Erythroblast (primary cell): ENCODE measurements at places on chromosomes 5 and 9.

- no peak for DNase-seq
These were observed 71.5 kb downstream of the NIPBL start for GRCh38 chr5:36948041-36948440.

- DNase-seq, result no peak
These were observed 84.0 kb upstream of the SMIM32 start for GRCh38 chr5:136276946-136277345.

GRCh38 chr9:71604197-71605063 is 163.9 kb downstream of the CEMIP2 start:
- DNase-seq, result peak; percentile 83

DNA sequence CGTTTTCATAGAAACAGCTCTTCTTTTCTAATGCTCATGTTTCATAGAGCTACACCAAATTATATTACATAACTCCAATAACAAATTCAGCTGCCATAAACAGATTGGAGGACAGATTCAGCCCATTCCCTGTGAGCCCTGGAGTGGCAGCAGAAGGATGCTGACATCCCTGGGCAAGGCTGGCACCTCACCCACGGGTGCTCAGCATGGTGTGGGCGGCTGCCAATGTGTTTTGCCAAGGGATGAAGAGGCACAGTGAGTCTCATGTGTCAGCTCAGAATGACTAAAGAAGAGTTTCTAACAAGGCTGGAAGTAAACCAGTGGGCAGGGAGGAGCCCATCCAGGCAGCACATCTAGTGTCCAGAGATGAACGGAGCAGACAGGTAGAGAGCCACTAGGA is 127.1 kb upstream of the ICE1 start:
- no peak for DNase-seq

- DNase-seq, result no peak
These were observed 117.8 kb upstream of the SARDH start for GRCh38 chr9:133855802-133856521.

GRCh38 chr5:175381130-175381529 is 62.9 kb downstream of the DRD1 start:
- DNase-seq, result no peak

GRCh38 chr5:163914910-163915309 is 409.5 kb downstream of the MAT2B start:
- peak; percentile 14 for DNase-seq

DNA sequence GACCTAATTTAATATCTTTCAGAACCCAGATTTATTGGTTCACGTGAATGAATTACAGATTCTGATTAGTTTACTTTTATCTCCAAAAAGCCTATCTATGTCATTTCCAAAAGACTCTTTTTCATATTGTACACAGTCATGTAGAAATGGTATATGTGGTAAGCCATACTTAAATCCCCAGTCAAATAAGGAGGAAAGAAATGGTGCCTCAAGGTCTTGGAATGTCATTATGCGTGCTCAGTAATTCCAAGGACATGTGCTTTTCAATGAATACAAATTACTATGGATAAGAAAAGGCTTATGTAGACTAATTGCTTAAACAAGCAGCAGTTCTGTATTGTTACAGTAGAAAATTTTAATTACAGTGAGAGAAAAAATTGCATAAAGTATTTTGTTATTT is 64.1 kb upstream of the TYRP1 start:
- DNase-seq, result no peak

DNA sequence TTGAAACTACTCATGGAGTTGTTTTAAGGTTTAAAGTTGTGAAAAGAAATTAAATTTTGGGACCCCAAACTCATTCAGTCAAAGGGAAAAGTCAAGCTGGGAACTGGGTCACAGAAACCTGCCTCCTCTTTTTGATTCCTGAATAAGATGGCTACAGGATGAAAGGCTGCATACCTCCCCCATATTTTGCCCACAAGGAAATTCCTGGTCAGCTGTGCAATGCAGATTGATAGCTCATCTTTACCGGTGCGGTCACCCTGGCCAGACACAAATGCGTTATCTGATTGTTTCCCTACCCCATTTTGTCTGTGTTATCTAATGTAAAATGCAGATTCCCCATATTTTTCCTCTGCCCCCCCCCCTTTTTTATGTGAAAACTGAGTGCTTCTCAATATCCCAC is 1.3 kb downstream of the HAVCR2 start:
- peak; percentile 18 for DNase-seq

DNA sequence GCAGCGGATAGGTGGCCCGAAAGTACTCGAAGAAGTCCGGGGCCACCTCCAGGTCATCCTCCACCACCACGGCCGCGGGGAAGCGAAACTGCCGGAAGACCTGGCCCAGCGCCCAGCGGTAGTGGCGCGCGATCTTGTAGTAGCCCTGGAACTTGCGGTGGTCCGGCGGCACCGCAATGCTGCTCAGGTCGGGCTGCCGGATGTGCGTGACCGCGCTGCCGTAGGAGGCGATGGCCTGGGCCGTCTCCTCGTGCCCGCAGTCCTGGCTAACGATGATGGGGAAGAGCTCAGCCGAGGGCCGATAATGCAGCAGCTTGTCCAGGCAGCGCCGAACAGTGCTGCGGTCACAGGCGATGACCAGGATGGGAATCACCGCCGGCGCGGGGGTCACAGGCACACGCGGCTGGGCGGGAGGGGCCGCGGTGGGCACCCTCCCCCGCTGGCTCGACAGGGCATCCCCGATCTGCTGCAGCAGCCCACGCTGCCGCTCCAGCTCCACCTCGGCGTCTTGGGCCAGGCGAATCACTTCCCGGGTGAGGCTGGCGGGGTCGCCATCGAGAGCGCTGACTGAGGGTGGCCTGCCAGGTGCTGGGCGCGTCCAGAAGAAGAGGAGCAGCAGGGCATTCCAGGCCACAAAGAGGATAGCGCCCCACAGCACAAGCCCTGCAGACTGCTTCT is 10.2 kb downstream of the MGAT1 start:
- no peak for DNase-seq

DNA sequence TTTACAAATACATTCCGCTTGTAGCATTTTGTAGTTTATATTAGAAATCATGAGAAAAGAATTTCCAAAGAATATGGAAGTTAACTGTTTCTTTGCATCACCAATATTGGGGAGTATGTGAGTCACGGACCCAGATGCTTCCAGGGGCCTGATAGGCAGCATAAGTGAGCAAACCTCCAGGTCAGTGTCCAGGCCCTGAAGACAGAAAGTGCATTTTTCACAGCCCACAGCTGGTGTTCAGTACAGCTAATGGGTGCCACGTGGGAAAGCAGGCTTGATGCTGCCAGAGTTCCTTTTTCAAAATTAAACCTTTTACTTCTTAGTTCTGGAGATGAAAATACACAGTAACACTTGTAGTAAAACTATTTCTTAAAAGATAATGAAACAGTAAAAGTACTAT is 454.4 kb upstream of the ACTBL2 start:
- DNase-seq, result no peak

DNA sequence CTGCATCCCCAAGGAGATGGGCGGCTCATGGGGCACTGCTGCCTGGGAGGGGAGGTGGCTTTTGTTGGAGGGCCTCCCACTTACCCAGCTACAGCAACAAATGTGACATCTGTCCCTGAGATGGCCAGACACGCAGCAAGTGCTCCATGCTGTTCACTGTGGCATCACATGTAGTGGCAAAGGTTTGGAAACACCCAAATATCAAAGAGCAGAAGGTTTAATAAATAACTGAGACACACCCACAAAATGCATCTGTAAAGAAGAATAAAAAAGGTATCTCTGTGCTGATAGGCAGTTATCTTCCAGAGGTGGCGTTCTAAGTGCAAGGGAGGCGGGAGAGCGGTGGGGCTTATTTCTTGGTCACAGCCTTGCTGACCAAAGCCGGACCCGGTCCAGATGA is 23.3 kb upstream of the CLPTM1L start:
- no peak for DNase-seq

GRCh38 chr5:127550652-127551409 is 33.4 kb downstream of the PRRC1 start:
- no peak for DNase-seq

- DNase-seq, result no peak
These were observed 424.3 kb upstream of the DMAC1 start for GRCh38 chr9:8223861-8224260.

GRCh38 chr5:10338686-10339057 is 14.8 kb upstream of the MARCHF6 start:
- no peak for DNase-seq

DNA sequence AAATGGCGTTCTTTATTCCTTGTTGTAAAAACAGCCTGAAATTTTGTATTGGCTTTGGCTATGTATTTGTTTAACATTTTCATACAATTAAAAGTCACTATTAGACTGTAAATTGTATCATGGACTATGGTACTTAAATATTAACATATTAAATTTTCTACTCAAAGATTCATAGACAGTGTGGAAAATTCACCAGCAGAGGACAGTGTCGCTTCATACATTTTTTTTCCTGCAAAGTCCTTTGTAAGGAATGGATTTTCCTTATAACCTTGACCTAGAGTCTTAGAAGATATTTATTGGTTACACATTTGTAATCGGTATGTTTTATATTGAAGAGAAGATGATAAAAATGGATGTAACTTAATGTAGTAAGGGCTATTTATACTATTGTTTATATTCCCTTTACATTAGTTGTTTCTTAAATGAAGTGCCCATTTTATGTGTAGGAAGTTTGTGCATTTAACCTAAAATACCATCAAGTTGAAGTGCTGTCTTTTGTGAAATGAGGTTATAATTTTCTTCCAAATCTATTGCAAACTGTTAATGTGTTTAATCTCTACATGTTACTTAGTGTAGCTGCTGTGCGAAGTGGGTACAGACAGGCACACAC is 150.1 kb downstream of the KDM4C start:
- DNase-seq, result peak; percentile 56

- peak; percentile 26 for DNase-seq
These were observed 150.8 kb downstream of the MEF2C start for GRCh38 chr5:88732181-88732633.

DNA sequence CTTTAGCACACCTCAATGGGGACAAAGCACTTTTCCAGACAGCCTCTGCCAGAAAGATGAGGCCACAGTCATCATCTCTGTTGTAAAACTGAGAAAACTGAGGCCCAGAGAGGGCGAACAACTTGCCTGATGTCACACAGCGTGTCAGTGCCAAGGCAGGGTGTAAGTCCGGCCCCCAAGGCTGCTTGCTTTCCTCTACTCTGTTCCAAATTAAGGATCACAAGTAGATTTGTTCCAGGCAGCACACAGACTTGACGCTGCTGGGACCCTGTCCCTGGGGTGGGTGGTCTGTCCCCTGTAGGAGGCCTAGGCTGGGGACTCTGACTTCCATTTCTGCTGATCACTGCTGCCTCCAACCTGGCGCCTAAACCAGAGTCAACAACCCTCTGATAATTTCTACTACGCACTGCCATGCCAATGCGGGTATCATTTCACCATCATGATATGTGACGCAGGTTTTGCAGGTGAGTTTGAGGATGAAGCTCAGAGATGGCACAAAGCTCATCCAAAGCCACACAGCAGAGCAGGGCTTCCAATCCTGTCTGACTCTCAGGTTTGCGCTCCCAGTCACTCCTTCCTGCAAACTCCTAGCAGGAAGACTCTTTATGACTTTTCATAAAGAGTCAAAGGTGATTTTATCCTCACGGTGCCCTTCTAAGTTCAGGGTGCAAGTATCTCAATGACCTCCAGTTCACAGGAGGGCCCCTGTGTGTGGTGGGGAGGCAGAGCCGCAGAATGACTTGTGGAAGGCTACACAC is 13.5 kb upstream of the RALGDS start:
- DNase-seq, result no peak

DNA sequence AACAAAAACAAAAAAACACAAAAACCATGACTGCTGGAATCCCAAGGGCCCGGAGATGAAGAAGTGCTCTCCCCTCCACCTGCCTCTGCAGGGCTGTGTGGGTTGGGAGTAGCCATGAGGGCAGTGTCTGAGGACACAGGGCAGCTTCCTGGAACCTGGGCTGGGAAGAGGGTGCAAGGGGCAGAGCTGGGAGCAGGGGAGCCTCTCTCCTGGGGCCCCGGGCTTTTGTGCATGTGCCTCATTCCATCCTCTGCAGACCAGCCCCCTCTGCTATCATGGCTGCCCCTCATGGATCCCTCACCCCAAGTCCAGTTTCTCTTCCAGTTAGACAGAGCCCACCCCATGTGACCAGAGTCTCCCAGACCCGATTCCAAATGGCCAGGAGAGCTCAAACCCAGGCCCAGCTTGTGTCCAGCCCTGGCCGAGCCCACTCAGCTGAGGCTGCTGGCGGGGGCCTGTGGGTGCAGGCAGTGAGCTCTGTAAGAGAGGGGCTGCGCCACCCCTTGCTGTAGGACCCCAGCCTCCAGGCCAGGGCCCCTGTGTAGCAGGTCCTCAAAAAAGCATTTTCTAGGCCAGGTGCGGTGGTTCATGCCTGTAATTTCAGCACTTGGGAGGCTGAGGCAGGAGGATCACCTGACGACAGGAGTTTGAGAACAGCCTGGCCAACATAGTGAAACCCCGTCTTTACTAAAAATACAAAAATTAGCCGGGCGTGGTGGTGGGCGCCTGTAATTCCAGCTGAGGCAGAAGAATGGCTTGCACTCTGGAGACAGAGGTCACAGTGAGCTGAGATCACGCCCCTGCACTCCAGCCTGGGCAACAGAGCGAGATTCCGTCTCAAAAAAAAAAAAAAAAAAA is 44.5 kb downstream of the PLPP7 start:
- no peak for DNase-seq

- DNase-seq, result no peak
These were observed 920 bp downstream of the LPCAT1 start for GRCh38 chr5:1522601-1523479.

DNA sequence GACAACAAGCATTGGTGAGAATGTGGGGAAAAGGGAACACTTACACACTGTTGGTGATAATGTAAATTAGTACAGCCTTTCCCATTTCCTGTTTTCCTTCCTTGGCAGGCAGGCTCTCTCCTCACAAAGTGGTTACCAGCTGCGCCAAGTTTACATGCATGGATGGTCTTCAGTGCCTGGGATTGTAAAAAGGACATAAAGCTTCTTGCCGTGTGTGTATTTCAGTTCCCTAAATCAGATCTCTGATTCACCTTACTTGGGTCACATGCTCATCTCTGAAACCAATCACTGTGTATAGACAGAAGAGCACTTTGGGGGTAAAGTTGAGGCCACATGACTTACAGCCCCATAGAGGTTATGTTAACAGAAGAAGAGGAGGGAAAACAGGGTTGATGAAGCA is 92.8 kb downstream of the CAVIN4 start:
- DNase-seq, result no peak

DNA sequence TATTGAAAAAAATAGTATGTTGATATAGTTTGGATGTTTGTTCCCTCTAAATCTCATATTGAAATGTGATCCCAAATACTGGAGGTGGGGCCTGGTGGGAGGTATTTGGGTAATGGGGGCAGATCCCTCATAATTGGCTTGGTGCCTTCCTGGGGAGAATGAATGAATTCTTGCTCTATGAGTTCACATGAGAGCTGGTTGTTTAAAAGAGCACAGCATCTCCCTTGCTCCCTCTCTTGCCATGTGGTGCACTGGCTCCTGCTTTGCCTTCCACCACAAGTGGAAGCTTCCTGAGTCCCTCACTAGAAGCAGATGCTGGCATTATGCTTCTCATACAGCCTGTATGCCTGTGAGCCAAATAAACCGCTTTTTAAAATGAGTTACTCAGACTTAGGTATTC is 154.8 kb downstream of the ADAMTS6 start:
- no peak for DNase-seq

DNA sequence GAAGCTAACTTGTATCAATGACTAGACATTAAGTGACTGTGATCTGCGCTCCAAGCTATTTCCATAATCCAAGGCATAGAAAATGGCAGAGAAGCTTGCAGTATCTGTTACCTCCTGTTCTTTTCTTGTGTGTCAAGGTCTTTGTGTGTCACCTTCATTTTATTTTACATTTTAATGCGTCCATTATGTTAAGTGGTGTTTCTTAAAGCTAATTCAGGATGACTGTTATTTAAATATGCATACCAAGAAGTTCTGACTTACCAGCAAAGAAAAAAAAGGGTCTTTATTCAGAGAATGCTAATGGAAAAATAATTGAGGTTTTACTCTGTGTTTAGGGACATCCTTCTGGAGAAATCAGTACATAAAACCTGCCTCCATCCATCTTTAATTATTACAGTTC is 52.3 kb downstream of the STK32A start:
- DNase-seq, result no peak
